ENCODE measurements at places on chromosomes 7 and 10.

GRCh38 chr10:7291487-7292270, 119.2 kb downstream of the SFMBT2 start:
- DNase-seq = no peak

GRCh38 chr7:7434329-7434728, 101.3 kb downstream of the COL28A1 start:
- no peak for DNase-seq

- no peak for DNase-seq
These were observed 1612.4 kb upstream of the LRRTM3 start for GRCh38 chr10:65313406-65313805.

DNA sequence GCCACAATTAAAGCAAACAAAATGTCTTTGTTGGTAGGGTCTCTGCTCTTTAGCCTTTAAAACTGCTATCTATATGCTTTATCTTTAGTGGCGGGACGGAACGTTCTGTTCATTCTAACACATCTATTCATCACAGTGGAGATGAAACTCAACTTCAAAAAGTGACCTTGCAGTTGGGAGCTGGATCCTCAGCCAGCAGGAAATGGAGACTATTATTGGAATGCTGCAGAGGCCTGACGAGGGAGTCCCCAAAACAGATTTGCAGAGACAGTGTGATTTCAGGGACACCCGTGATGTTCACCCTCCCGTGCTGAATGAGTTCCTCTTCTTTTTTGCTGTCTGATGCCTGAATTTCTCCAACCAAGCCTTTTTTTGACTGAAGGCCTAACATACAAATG, 306.0 kb upstream of the SHH start:
- no peak for DNase-seq

GRCh38 chr10:27251554-27251953, 11.0 kb upstream of the ACBD5 start:
- no peak for DNase-seq

GRCh38 chr7:40120020-40120419, 14.4 kb downstream of the MPLKIP start:
- DNase-seq = no peak

DNA sequence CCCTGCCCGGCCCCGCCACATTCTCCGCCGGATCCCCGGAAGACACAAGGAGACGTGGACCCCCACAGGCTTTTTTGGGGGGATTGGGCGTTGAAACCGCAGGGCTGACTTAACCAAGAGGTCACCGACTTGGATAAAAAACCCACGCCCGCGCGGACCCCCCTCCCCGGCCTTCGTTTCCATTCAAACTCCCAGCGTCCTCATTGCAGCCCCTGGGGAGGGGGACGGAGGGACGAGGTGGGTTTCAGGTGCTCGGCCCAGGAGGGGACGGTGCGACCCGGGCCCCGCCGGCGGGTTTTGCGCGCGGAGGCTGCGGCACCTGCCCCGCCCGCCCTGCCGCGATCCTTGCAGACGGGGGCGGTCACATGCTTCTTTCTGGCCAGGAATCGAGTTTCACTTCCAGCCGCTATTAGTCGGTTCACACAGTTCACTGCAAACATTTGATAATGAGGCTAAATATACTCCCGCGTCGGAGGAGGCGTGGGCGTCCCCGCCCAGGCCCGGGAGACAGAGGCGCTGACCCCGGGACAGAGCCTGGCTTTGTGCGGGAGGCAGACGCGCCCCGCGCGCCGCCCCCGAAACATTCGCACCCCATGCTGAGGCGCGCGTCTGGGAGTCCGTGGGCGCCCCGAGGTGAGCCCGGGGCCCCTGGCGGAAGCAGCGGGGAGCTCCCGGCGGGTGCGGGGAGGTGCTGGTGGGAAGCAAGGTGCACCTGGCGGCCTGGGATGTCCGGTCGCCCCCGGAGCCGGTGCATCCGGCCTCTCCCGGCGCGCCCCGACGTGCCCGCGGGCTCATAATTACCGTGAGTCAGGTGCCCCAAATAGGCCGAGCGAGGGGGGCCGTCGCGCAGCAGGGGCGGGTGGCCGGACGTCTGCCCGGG, 2.7 kb upstream of the PDGFA start:
- no peak for DNase-seq

GRCh38 chr10:103621783-103622125, 128.2 kb downstream of the NEURL1 start:
- no peak for DNase-seq

DNA sequence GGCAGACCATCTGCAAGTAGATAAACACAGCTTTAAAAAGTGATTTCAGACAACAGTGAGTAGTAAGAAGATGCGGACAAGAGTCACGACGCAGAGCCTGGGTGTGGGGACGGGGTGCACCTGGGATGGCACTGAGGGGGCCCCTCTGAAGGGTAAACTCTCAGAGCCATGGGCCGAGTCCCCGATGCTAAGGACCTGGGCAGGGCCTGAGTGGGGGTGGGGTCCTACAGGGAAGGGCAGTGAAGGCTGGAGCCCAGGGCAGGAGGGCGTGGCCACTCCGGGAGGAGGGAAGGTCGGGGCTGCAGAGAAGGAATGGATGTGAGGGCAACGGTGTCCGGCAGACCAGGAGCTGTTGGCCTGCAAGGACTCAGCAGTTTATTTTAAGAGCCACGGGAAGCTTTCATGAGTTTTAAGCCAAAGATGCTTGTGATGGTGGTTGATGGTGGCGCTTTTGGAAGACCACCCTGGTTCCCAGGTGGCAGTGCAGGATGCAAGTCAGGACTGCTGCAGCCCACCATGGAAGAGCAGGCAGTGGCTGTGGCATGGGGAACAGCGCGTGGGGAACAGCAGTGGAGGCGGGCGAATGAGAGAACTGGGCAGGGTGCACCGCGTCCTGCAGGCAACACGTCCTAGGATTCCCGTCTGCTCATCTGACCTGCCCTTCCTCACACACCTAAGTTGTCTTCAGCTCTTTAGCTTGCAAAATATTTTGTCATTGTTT, 296.8 kb downstream of the DNAJB6 start:
- DNase-seq = no peak

GRCh38 chr7:69736126-69736810, 138.0 kb downstream of the AUTS2 start:
- DNase-seq = peak; percentile 24

- peak; percentile 26 for DNase-seq
These were observed 618 bp downstream of the KIF5B start for GRCh38 chr10:32055478-32056135.

DNA sequence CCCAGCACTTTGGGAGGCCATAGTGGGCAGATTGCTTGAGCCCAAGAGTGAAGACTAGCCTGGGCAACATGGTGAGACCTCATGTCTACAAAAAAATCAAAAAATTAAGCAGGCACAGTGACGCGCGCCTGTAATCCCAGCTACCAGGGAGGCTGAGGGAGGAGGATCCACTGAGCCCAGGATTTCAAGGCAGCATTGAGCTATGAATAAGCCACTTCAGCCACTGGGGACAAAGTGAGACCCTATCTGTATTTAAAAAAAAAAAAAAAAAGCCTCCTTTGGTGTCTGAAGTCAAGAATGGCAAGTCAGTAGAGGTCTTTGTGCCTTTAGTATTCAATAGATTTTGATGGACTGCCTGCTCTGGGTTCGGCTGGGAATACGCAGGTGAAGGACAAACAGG, 85.7 kb downstream of the RALA start:
- DNase-seq = no peak

DNA sequence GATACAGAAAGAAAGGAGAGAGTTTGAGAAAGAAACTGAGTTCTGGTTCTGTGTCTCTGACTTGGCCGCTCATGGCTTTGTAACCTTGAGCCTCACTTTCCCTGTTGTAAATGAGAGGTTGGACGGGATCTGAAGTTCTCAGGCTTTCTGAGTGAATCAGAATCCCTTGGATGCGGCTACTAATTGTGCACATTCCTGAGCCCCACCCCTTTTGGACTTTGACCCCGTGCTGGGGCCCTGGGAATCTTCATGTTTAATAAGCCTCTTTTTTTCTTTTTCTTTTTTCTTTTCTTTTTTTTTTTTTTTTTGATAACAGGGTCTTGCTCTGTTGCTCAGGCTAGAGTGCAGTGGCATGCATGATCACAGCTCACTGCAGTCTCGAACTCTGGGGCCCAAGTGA, 26.9 kb downstream of the SLC25A28 start:
- no peak for DNase-seq

DNA sequence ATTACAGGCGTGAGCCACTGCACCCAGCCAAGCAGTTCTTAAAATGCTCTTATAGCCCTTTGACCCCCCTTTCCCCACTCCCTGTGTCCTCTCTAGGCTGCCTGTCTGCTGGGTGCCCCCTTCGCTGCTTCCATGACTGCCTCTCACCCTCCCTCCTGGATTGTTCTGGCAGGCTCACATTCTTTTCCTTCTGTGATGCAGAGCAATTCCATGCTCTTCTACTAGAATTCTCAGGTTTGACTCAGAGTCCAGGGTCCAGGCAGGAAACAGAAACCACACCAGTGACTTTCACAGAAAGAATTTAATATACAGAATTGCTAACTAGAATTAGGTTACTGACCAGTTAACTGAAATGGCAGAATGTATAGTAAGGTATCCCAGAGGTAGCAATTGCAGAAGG, 244.8 kb downstream of the BAMBI start:
- no peak for DNase-seq

- DNase-seq = no peak
These were observed 520.5 kb downstream of the GLRX3 start for GRCh38 chr10:130656582-130657133.

- no peak for DNase-seq
These were observed 97.4 kb downstream of the AVL9 start for GRCh38 chr7:32592701-32593100.

- no peak for DNase-seq
These were observed 31.6 kb upstream of the KNDC1 start for GRCh38 chr10:133128126-133129070.

GRCh38 chr10:76769582-76769981, 868.0 kb downstream of the KCNMA1 start:
- DNase-seq = no peak

- no peak for DNase-seq
These were observed 371.9 kb downstream of the BMPER start for GRCh38 chr7:34277016-34277802.

DNA sequence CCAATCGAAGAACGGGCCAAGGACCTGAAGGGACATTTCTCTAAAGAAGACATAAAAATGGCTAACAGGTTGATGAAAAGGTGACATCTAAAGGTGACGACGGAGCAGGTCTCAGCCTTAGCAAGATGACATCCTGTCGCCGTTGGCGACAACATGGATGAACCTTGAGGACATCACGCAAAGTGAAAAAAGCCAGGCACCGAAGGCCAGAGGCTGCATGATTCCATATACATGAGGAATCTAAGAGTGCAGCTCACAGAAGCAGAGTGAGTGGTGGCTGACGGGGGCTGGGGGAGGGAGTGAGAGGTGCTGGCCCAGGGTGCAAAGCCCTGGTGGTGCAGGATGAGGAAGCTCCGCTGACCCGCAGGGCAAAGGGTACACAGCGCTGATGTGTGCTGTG, 34.1 kb upstream of the NKX6-2 start:
- no peak for DNase-seq

DNA sequence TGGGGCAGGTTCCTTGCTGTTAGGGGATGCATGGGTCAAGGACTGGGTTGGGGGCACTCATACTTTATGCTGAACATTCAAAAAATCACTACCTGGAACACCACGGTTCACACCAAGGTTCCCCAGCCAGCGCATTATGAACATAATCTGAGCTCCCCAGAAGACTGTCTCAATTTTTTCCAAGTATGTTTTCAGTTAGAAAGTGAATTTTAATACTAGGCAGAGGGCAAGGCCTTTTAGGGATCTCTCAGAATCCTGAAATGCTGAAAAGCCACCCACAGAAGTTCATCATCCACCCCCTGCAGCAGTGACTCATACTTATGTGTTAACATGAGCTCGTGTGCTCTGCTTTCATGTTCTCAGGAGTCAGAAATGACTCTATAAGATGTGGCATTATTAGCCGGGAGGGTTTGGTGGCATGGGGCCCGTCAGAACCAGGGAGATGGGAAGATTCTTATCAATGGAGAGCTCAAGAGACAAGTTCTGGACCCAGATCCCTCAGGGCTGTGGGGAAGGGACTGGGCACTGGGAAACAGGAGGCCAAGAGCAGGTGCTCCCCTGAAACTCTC, 185.2 kb upstream of the ITGB1 start:
- no peak for DNase-seq

GRCh38 chr7:156640949-156641485, 443 bp downstream of the RNF32 start:
- DNase-seq = peak; percentile 28

DNA sequence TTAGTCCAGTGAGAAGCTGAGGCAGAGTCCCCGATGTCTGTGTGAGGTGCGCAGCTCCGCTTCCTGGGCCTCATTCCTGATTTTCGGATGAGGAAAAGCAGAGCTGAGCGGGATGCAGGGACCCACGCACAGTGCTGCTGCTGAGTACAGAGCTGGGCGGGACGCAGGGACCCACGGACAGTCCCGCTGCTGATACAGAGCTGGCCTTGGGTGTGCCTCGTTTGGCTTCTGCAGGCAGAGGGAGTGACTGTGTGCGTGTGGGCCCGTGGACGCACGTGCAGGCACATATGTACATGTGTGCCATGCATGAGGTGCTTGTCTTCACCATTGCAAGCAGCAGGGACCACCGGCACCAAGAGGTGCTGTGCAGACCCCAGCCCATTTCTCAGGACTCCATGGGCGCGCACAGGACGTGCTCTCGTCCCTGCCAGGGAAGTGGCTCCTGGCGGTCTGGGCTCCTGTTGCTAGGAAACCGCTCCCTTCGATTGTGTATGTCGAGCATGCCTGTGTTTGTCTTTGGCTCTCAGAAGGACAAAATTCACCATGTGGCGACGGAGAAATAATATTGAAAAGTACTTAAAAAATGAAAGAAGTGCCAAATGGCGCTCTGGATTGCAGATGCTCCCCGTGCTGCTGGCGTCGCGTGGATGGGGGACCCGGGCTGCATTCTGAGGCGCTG, 303.8 kb upstream of the MKI67 start:
- DNase-seq = no peak

- peak; percentile 97 for DNase-seq
These were observed at the start of gene POLR3A for GRCh38 chr10:78029269-78030226. TSS of gene POLR3A (minus strand) at chr10:78029515. CDS start at chr10:78029407, 108 bp downstream.

DNA sequence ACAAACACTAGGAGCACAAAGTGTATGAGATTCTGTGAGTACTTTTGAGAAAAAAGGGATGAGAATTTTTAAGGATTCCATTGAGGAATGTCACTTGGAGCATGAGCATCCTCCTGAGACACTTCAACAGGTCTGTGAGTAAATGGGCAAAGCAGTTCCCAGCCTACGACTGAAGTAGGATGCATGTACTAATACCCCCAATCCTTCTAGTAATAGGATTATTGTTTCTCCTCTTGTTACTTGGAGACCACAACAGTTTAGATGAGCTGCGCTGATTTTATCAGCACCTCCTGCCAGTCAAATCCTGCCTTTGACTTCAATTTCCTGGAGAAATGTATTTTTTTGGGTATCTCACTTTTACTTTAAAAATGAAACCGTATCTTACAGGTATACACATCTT, 820 bp downstream of the BBS9 start:
- DNase-seq = no peak

GRCh38 chr7:18593602-18594279, 98.2 kb downstream of the HDAC9 start:
- no peak for DNase-seq
